ENCODE measurements at places on chromosomes 11 and 22.

DNA sequence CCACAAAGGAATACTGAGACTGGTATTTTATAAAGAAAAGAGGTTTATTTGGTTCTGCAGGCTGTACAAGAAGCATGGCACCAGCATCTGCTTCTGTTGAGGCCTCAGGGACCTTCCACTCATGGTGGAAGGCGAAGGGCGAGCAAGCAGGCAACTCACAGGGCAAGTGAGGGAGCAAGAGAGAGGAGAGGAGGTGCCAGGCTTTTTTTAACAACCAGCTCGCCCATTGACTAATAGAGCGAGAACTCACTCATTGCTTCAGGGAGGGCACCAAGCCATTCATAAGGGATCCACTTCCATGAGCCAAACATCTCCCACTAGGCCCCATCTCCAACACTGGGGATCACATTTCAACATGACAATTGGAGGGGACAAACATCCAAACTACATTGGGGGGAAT is 1.2 kb downstream of the PTS start:
- DNase-seq, result no peak
- peaks cover 15% of the 10 kb centered on the region for H3K36me3 ChIP-seq
- peak overlapping the region; percentile 99 for H3K27ac ChIP-seq
- no peaks in the 10 kb centered on the region for H3K27me3 ChIP-seq

- H3K4me3 ChIP-seq, result no peak overlapping the region
- H3K27me3 ChIP-seq, result no peaks in the 10 kb centered on the region
- no peak overlapping the region for H3K27ac ChIP-seq
- peaks cover 3% of the 10 kb centered on the region for H3K36me3 ChIP-seq
- DNase-seq, result no peak
These were observed 33.6 kb upstream of the MMP7 start for GRCh38 chr11:102564110-102564509.

DNA sequence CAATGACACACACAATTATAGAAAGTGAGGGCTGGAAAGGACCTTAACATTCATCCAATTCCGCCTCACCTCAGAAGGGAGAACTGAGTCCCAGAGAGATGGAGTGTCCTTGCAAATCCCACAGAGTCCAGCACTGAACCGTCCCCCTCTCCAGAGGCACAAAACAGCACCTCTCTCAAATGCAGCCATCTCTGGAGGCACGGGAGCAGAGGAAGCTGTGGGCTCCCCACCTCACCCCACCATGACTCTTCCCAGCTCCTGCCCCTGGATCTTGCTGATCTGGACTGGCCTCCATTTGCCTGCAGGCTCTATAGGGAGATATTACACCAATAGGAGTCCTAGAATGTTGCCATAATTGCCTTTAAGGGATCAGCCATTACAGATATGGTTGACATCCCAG is 1.4 kb upstream of the DRD2 start:
- peaks cover 41% of the 10 kb centered on the region for H3K27me3 ChIP-seq
- no peak overlapping the region for H3K27ac ChIP-seq
- H3K4me1 ChIP-seq, result no peaks in the 10 kb centered on the region
- no peak for DNase-seq
- no peak overlapping the region for H3K4me3 ChIP-seq

- H3K27ac ChIP-seq, result no peak overlapping the region
- H3K36me3 ChIP-seq, result peaks cover 29% of the 10 kb centered on the region
- no peak overlapping the region for H3K4me3 ChIP-seq
- H3K27me3 ChIP-seq, result no peaks in the 10 kb centered on the region
- DNase-seq, result no peak
These were observed 59.2 kb downstream of the SYT13 start for GRCh38 chr11:45226901-45227300.

DNA sequence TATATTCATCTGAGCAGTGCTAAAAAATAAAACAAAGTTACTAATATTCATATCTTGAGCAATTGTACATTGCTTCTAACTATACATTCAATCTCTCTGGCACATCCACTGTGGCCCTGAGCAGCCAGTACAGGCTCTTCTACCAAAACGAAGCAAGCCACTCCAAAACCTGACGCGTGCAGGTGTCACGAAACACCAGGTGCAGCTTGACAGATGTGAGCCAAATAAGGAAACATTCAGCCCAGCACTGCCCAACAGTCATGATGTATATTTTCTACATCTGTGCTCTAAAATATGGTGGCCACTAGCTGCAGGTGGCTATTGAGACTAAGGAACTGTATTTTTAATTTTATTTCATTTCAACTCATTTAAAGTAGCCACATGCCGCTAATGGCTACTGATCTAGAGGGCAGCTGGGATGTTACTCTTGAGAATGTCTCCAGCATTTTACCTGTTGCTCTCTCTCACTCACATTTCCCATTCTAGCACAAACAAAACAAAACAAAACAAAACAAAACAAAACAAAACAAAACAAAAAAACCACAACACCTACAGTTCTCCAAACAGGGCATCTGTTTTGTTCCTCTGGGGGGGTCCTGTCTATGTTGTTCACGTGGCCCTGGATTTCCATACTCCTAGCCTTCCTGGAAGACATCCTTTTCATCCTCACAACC is 77.7 kb downstream of the LARGE1 start:
- peaks cover 8% of the 10 kb centered on the region for H3K4me1 ChIP-seq
- peak overlapping the region; percentile 67 for H3K4me3 ChIP-seq
- peak overlapping the region; percentile 77 for H3K27ac ChIP-seq
- no peaks in the 10 kb centered on the region for H3K36me3 ChIP-seq

- H3K27ac ChIP-seq, result no peak overlapping the region
- H3K36me3 ChIP-seq, result no peaks in the 10 kb centered on the region
- no peak overlapping the region for H3K4me3 ChIP-seq
- DNase-seq, result no peak
- peaks cover 1% of the 10 kb centered on the region for H3K27me3 ChIP-seq
These were observed 16.0 kb upstream of the CCDC90B start for GRCh38 chr11:83302151-83302550.

- peaks cover 2% of the 10 kb centered on the region for H3K36me3 ChIP-seq
- no peak for DNase-seq
- H3K4me1 ChIP-seq, result peaks cover 54% of the 10 kb centered on the region
- peaks cover 25% of the 10 kb centered on the region for H3K27me3 ChIP-seq
- peak overlapping the region; percentile 11 for H3K27ac ChIP-seq
These were observed 4.6 kb downstream of the SYT12 start for GRCh38 chr11:67027483-67027930.

- DNase-seq, result no peak
- H3K4me3 ChIP-seq, result no peak overlapping the region
- no peaks in the 10 kb centered on the region for H3K4me1 ChIP-seq
- no peak overlapping the region for H3K27ac ChIP-seq
- H3K27me3 ChIP-seq, result no peaks in the 10 kb centered on the region
These were observed 8.9 kb downstream of the PARVA start for GRCh38 chr11:12386309-12386708.

GRCh38 chr22:25067851-25068421 is 115.4 kb downstream of the KIAA1671 start:
- H3K27ac ChIP-seq, result no peak overlapping the region
- H3K27me3 ChIP-seq, result peaks cover 22% of the 10 kb centered on the region
- DNase-seq, result no peak
- H3K4me3 ChIP-seq, result no peak overlapping the region
- H3K4me1 ChIP-seq, result peaks cover 3% of the 10 kb centered on the region

DNA sequence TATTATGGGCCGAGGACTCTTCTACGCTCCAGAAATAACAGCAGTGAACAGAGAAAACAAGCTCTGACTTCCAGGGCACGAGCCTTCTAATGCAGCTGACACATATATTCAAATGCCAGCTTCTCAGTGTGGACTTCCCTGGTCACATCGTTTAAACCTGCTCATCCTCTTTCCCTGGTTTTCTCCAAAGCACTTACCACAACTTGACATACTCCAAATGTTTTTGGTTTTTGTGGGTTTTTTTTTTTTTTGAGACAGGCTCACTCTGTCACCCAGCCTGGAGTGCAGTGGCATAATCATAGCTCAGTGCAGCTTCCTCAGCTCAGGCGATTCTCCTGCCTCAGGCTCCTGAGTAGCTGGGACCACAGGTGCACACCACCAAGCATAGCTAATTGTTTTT is 105.5 kb downstream of the MICAL3 start:
- DNase-seq, result no peak
- no peaks in the 10 kb centered on the region for H3K27me3 ChIP-seq
- H3K36me3 ChIP-seq, result no peaks in the 10 kb centered on the region
- H3K4me1 ChIP-seq, result peaks cover 36% of the 10 kb centered on the region
- H3K4me3 ChIP-seq, result no peak overlapping the region

DNA sequence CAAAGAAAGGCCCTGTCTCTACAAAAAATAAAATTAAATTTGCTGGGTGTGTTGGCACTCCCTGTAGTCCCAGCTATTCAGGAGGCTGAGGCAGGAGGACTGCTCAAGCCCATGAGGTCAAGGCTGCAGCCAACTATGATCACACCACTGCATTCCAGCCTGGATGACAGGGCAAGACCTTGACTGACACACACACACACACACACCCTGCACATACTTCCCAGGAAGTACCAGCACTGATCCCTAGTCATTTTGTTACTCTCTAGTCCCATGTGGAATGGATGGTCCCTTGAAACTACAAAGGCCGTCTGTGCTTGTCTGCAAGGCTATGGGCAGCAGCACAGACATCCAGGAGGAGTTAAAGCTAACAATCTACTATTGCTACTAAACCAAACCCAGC is 59.7 kb upstream of the CYP2D6 start:
- no peaks in the 10 kb centered on the region for H3K27me3 ChIP-seq
- no peak for DNase-seq
- H3K27ac ChIP-seq, result peak overlapping the region; percentile 14
- peaks cover 15% of the 10 kb centered on the region for H3K36me3 ChIP-seq
- H3K4me3 ChIP-seq, result no peak overlapping the region

- DNase-seq, result no peak
- no peaks in the 10 kb centered on the region for H3K4me1 ChIP-seq
- H3K27ac ChIP-seq, result no peak overlapping the region
- no peak overlapping the region for H3K4me3 ChIP-seq
- H3K36me3 ChIP-seq, result no peaks in the 10 kb centered on the region
- H3K27me3 ChIP-seq, result peaks cover 4% of the 10 kb centered on the region
These were observed 79.0 kb downstream of the AASDHPPT start for GRCh38 chr11:106156290-106156937.

DNA sequence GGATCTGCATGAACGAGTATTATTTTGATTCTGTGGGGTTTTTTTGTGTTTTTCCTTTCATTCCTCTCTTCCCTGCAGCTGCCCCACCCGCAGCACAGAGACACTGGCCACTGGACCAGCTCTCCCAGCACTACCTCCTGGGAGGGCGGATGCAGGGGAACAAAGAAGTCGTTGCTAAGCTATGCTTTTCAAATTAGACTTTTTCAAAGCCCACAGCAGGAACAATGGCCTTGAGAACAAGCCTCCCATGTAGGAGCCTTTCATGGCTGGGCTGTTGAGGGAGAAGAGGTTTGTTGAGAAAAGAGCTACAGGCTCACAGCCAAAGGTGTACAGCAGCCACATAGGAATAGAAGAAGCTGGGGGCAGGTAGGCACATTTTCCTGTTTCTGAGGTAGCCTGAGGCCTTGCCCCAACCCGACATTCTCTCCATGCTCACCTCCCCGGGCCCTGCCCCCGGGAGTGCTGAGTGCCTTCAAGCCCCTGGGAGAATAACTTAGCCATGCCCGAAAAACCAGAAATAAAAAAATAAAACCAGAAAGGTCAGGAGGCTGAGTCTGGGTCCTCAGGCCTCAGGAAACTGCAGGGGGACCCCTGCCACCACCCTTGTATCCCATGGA is 20.5 kb upstream of the SYT12 start:
- peaks cover 4% of the 10 kb centered on the region for H3K4me1 ChIP-seq
- H3K27ac ChIP-seq, result no peak overlapping the region
- no peaks in the 10 kb centered on the region for H3K36me3 ChIP-seq
- H3K27me3 ChIP-seq, result peaks cover 6% of the 10 kb centered on the region
- H3K4me3 ChIP-seq, result no peak overlapping the region

DNA sequence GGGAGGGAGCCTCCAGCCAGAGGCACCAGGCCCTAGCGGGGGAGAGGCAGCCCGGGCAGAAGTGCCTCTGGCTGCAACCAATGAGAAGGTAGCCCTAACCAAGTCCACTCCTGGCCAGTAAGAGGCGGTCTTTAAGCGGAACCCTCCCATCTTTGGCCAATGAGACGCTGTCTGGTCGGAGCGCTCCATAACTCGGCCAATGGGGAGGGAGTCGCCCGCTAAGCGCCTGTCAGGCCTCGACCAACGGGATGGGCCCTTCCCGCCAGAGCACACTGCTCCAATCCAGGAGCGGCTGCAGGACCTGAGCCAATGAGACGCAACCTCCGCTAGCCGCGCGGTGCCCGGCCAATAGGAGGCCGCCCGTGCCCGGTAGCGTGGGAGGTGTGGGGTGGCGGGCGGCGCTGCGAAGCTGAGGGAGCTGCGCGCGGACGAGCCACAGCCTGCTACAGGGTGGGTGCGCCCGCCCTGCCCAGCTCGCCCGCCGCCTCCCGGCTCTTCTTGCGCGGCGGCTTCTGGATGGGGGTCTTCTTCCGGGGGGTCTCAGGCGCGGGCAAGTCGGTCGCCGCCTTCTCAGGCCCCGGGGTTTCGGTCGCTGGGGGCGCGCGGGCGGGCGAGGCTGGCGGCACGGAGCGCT is 12.6 kb downstream of the SCARF2 start:
- H3K36me3 ChIP-seq, result peaks cover 4% of the 10 kb centered on the region
- H3K4me1 ChIP-seq, result peaks cover 6% of the 10 kb centered on the region
- no peak for DNase-seq
- no peak overlapping the region for H3K27ac ChIP-seq
- H3K27me3 ChIP-seq, result peaks cover 21% of the 10 kb centered on the region

DNA sequence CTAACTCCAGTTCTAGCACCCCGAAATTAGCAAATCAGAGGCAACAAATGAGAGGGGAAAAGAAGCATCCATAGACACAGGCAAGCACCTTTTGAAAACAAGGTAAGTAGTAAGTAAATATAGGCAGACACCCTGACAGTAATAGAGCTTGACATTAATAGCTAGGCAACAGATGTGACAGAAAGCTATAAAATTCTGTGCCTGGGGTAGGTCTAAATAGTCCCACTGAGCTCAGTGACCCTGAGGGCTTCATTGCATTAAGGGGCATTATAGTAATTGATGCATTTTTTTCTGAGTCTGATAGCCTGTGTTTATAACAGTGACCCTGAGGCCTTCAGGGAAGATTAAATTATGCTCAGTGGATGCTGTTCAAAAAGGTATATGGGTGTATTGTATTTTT is 197.1 kb downstream of the HIPK3 start:
- peaks cover 15% of the 10 kb centered on the region for H3K27me3 ChIP-seq
- no peaks in the 10 kb centered on the region for H3K4me1 ChIP-seq
- H3K36me3 ChIP-seq, result no peaks in the 10 kb centered on the region
- no peak overlapping the region for H3K4me3 ChIP-seq

DNA sequence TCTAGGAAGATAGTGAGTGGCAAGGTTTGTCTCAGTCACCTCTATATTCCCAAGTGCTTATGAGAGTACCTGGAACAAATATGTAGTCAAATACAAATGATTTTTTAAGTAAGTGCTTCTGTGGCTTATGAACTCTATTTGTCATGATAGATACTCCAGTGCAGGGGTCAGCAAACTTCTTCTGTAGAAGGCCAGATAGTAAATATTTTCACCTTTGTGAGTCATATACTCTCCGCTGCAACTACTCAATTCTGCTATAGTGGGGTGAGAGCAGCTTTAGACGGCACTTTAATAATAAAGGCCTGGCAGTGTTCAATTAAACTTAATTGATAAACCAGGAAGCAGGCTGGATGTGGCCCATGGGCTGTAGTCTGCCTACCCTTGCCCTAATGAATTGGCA is 12.4 kb upstream of the CCDC34 start:
- H3K27ac ChIP-seq, result no peak overlapping the region
- H3K27me3 ChIP-seq, result no peaks in the 10 kb centered on the region
- no peaks in the 10 kb centered on the region for H3K4me1 ChIP-seq
- H3K4me3 ChIP-seq, result no peak overlapping the region

Measured in memory B cell (primary cell).